Activated CD4-positive, CD25-positive, alpha-beta regulatory T cell (primary cell): ENCODE measurements at places on chromosomes 11 and 22.

DNA sequence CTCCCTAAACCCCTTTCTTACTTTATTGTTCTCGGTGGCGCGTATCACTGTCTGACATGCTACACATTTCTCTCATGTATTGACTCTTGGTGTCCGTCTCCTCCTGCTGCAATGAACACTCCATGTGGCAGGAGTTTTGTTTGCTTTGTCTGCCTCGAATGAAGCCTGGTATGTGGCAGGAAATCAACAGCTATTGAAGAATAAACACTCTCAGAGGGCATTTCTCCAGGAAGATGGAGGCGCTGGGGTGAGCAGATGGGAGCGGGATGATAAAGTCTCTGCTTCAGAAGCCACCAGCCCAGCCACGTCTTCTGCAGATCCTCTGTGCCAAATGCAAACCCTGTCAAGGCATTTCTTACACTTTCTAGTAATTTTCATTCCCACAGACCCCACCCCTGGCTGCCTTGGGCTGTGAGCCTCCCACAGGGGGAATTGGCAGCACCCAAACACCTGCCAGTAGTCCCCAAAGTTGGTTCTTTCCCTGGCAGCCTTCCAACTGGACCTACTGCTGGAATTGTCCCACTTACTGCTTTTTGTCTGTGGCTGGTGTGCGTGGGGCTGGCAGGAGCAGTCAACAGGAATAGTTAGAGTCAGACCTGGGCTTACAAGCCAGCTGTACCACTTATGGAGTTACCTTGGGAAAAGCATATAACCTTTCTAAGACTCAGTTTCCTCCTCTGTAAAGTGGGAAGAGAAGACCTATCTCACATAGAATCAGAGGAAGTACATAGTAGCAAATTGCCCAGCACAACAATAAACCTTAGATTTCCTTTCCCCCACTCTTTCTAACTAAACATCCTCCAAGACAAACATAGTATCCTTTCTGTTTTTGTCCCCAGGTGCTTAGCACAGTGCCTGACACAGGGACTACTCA lies 13.3 kb upstream of the IL10RA start:
- DNase-seq: no peak

DNA sequence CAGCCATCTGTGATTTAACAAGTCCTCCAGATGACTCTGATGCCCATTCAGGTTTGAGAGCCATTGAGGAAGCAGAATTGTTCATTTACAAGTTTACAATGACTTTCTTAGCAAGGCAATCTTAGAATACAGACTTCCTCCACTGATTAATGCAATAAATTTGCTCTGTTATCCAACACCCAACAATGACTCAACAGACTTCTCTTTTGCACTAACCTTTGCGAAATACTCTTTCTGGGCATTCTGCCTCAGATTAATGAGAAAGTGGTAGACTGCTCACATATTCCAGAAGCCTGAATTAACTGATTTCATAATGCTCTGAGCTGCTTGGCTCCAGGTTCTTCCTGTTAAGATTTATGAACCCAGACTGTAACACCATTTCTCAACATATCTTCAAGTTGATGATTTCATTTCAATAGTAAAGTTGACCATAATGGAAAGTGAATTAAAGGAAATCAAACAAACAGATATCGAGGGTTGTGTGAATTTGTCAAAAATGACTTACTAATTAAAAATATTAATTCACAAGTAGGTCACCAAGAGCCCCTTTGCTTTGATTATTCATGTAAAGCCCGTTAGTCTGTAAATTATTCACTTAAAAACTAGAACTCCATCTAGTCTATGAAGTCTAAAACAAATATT lies 70.5 kb upstream of the BLID start:
- no peak for DNase-seq

DNA sequence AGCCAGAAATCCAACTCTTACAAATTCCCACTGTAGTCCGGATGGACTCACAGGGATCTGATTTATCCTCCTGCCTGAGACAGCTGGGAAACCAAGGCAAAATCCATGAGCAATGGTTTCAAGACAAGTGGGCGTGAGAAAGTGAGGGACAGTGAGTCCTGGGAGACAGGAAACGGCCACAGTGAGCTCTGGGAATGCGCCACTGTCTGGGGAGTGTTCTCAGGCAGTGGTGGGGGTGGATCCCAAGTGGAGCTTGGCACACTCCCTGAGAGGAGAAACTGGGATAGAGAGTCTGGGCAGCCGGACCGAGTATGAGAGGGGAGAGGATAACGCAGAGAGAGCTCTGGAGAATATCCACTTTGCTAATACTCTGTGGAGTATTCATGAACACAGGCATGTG lies 9.8 kb downstream of the IL17REL start:
- no peak for DNase-seq

GRCh38 chr11:102464859-102465500 lies 12.4 kb upstream of the TMEM123 start:
- DNase-seq: no peak

DNA sequence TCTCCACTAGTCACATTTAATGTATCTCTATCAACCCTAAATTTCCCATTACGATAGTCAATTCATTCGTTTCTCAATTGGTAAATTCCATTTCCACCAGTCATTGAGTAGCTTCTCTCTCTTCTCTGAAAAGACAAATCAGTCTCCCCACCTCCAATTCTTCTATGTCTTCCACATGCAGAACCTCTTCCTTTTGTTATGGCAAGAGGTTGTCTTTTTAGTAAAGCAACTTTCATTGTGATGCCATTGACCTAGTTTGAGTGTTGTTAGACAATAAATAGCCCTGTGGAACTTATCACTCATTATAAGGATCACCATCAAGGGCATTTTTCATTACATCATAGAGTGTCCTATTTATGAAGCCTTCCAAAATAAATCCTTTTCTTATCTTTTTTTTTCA lies 340.9 kb downstream of the LRRC4C start:
- DNase-seq: no peak

GRCh38 chr11:507727-508515 lies 879 bp upstream of the RNH1 start:
- no peak for DNase-seq

- no peak for DNase-seq
Observed at GRCh38 chr22:36753120-36753802, 22.7 kb downstream of the IFT27 start.

DNA sequence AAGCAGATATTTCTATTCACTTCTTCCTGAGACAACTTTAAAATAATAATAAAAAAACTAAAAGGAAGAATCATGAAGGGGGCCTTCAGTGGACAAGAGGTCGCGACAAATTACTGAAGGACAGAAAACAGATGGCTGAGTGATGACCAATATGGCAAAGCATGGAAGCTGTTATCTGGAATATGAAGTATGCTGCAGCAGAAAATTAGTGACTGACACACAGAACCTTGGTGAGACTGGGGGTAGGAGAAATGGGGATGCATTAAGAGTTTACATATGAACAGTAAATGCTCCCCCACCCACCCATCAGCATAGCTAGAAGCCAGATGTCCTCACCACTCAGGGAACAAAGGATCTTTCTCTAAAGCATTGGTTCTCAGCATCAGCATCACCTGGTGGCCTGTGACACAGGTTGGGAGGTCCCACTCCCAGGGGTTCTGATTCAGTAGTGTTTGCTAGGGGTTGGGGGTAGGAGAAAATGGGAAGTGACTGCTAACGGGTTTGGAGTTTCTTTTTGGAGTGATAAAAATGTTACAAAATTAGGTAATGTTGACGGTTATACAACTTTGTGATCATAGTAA lies 59.7 kb downstream of the NARS2 start:
- no peak for DNase-seq
